ENCODE measurements at places on chromosomes 2 and 18.

DNA sequence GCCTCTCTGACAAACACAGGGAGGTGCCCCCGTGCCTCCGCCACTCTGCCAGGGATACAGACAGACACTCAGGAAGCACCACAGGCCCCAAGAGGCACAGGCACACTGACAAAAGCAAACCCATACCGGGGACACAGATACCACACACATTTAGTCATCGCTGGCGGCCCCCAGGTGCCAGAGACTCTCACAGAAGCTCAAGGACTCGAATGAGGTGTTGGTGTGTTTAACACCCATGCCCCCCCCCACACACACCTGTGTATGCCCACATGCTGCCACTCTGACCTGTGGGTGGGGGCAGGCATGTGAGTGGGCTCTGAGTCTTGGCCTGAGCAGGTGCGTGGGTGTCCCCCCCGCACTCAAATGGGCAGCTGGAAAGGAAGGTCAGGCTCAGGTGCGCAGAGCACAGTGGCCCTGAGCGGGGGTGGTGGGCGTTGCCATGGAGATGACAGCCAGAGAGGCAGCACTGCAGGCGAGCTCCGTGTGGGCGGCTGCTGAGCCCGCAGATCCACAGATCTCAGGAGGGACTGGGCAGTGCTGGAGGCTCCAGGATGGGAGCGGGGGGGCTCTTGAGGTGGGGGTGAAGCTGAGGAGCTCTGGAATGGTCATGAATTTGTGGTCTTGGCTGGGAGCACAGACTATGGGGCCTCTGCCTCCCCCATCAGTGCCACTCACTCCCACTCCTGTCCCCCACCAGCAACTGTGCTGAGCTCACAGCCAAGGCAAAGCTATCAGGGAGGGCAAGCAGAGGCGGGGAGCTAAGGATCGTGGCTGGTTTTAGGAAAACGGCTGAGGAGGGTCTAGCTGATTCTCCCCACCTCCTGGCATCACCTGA, 73.9 kb upstream of the TAF1B start:
- no peak for DNase-seq

GRCh38 chr18:8411492-8411891, 197.7 kb upstream of the RAB12 start:
- no peak for DNase-seq

DNA sequence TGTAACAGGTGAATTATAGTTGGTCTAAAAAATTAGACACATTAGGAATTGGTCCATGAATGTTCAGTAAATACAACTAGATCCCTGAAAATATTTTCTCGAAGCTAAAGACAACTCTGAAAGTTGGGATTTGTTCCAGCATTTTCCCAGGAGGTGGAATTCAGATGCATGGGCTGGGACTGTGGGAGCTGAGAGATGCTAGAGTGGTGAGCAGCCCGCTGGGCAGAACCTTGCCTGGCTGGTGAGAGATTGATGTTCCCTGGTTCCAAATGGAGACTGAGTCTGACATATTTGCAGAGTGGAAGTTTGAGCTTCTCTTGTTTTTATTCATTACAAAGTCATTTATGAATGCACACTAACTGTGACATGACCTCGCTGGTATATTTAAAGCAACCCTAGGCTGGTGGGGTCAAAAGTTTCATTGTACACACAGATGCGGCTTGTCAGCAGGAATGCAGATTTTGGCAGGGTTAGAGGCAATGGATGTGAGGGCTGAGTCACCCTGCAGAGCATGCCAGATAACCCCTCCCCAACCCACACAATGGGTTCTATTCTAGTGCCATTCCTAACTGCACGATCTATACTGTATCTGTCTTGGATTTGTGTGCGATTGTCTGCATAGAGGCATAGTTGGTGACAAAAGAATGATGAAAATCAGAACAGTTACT, 23.5 kb upstream of the TMEM178A start:
- no peak for DNase-seq

- DNase-seq = no peak
These were observed 89.2 kb downstream of the SP100 start for GRCh38 chr2:230505162-230505561.

DNA sequence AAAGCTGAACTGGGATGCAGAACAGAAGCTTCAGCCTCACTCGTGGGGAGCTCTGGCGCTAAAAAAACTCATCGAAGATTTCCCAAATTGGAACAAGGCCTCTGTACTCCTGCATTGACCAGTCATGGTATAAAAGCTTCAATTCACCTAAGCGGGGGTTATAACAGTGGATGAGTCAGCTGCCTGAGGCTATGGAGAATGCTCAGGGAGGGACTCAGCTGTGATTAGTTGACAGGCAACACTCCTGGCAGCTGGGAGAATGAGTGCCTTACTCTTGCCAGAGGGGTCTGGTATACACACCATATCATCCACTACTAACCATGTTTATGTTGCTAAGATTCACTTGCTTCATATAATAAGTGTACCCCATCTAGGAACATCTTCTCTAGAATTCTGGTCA, 350.6 kb upstream of the VRK2 start:
- no peak for DNase-seq

DNA sequence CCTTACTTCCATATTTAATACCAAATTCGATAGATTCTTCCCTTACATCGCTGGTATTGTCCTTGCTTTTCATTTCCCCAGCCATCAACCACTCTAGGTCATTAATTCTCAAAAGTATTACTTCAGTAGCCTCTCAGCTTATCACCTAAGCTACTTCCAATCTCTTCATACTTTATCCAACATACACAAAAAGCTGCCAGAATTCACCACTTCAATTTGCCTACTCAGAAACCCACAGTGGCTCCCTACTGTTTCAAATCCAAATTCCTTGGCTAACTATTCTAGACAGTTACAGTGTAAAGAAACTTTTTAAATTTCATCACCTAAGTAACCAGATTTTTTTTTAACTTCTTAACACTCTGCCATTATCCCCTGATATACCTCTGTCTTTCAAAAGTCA, 4.7 kb downstream of the SLC25A12 start:
- no peak for DNase-seq

GRCh38 chr2:174668075-174668474, 70.5 kb upstream of the WIPF1 start:
- DNase-seq = no peak

GRCh38 chr2:31014516-31014915, 123.7 kb downstream of the GALNT14 start:
- no peak for DNase-seq

DNA sequence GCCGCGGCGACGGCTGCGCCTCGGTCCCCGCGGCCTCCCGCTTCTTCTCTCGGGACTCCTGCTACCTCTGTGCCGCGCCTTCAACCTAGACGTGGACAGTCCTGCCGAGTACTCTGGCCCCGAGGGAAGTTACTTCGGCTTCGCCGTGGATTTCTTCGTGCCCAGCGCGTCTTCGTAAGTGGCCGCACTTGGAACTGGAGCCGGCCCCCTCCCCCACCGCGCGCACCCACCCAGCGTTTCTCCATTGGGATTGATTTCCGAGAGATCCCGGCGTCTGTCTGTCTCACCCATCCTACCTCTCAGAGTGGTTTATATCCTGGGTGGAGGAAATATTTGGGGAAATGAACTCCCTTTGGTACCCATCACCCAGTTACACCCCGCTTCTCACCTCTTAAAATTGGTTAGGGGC, 498 bp downstream of the ITGAV start:
- DNase-seq = no peak

DNA sequence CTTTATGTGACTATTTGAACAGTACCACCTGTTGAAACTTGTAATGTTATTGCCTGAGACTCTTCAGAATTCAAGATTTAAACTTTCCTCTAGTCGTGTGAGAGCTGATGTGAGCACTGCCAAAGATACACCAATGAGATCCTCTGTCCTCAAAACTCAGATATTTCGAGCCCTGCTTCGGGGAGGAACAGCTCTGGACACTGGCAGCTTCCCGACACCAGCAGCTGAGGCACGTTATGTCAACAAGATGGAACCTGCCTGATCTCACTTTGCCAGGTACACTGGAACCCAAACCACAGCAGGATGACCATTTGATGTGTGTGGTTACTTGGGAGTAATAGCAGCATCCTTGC, 319.9 kb upstream of the RBMS1 start:
- DNase-seq = no peak

DNA sequence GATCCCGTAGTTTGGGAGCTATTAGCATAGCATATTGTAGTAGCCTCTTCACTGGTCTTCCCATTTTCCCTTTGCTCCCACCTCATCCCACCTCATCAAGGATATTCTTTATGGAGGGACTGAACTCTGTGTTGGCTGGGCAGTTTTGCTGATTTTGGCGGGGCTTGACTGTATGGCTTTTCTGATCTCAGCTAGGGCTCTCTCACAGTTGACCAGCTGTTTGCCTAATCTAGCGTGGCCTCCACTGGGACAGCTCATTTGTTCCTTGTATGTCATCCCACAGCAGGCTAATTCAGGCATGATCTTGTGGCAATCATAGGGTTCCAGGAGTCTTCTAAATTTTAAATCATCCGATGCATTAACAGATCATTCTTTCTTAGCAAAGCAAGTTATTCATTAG, 30.2 kb upstream of the MTX2 start:
- DNase-seq = no peak

- no peak for DNase-seq
These were observed 24.1 kb downstream of the TRABD2A start for GRCh38 chr2:84856787-84857186.

DNA sequence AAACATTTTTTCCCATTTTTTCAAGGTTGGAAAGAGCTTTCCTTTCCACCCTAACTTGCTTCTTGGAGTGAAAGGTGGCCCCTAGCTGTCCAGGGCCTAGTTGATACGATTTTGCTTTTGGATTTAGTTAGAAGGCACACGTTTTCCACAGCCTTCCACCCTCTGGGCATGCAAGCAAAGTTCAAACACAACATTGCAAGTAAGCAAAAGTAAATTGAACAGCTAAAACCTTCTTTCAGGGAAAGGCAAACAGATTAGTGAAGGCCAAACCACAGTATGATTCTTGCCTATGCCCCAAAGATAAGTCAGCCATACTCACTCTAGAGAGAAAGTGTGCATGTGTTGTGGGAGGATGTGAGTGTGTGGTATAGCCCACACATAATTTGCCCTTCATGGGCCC, 273.7 kb upstream of the KLHL29 start:
- DNase-seq = no peak

DNA sequence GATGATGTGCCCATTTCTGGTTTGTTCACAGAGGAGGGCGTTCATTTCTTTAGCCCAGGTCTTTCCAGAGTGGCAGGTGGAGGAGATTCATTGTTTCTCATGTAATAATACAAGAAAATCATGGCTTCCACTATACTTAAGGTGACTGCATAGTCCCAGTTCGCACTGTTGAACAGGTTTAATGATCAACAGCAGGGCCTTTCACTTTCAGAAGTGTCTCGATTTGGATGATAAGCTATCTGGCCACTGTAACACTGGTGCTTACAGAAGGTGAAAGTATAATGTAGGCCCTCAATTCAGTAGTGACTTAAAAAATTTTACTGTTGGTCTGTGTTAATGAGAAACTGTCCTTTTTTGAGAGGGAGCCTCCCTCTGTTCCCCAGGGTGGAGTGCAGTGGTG, 1.4 kb downstream of the RMC1 start:
- no peak for DNase-seq

GRCh38 chr18:75029481-75029880, 179.5 kb downstream of the PTGR3 start:
- DNase-seq = no peak

DNA sequence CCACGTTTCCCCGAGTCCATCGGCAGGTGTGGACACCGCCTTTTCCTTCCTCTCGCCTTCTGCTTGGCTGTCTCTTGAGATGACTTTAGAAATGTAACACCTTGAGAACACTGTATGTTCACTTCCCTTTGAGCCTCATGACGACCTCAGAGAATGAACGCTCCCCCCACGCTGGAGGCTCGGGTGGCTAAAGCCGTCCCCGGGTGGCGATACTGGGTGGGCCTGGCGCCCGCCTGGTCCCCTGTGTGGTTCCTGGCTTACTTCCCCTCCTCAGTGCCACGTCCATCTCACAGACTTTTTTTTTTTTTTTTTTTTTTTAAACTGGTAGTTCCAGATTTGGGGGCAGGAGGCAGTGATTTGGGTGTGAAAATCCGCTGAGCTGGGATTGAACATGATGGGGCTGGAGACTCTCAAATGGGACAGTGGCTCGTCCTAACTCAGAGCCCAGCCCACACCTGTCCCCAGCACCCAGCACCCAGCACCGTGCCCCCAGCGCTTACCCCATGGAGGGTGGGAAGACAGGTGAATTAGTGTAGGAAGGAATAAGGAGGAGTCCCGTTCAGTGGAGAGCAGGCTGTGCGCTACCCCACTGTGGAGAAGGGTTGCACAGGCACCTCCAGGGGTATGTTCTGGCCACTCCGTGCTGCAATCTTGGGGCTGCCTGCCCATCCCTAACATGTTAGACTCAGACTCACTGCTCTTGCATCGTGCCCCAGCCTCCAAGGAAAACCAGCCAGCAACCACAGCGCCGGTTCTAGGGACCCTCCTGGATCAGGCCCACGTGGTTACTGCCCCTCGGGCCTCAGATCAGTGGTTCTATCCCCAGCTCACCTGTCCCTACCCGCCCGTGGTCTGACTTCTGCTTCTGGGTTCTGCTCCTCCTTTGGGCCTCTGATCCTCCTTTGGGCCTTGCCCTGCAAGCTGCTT, 174.0 kb downstream of the ASB1 start:
- DNase-seq = no peak

GRCh38 chr2:238242731-238243495, 3.1 kb upstream of the HES6 start:
- no peak for DNase-seq

GRCh38 chr2:234881413-234882241, 70.2 kb upstream of the SH3BP4 start:
- DNase-seq = peak; percentile 42

DNA sequence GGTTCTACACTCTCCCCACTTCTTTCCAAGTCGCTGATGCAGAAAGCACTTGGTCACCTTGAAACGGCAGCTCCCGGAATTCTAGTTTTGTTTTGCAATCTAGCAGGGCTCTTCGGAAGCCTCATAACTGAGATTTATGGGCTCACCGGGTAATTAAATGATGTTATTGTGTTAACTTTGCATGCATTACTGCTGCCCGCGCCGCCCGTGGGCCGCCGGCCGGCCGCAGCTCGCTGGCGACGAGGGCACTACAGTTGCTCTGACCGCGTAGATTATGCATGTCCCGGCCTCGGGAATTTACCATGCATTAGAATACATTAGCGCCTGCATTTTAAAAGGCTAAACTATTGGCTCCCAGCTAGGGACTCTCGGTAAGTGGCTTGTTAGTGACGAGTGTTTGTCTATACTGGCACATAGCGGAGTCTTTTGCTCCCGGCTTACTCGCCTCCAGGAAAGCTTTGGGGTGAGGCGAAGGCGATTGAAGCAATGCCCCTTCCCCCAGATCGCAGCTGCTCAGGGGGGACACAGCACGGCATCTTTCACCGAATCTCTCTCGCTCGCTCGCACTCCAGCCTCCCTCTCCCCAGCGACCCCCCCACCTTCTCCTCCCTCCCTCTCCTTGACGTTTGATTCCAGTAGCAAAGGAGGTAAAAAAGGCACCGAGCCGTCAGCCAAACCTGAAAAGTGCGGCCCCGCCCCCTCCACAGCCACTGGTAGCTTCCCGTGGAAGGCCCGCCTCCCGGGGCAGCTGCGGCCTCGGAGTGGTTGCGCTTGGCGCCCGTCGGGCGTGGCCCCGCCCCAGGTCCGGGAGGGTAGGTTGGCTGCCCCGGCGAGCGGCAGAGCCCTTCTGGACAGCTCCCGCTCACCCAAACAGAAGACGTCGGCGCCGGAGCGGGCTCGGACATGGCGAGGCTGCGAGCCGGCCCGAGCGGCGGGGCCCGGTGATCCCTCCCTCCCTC, at the start of gene ONECUT2:
ONECUT2 (plus strand) TSS at position 839 of the 959 bp plus-strand sequence. CDS start 343 bp downstream, outside the sequence.
- peak; percentile 65 for DNase-seq

GRCh38 chr2:7867867-7868266, 814.0 kb upstream of the ID2 start:
- no peak for DNase-seq

- no peak for DNase-seq
These were observed 62.2 kb downstream of the RPL37A start for GRCh38 chr2:216560838-216561270.

Measured in stimulated activated CD8-positive, alpha-beta memory T cell treated with anti-CD3 and anti-CD28 coated beads, Interleukin-15, amount 100 ng/mL, for 48 hours (primary cell).